ENCODE measurements at places on chromosomes 4 and X.

DNA sequence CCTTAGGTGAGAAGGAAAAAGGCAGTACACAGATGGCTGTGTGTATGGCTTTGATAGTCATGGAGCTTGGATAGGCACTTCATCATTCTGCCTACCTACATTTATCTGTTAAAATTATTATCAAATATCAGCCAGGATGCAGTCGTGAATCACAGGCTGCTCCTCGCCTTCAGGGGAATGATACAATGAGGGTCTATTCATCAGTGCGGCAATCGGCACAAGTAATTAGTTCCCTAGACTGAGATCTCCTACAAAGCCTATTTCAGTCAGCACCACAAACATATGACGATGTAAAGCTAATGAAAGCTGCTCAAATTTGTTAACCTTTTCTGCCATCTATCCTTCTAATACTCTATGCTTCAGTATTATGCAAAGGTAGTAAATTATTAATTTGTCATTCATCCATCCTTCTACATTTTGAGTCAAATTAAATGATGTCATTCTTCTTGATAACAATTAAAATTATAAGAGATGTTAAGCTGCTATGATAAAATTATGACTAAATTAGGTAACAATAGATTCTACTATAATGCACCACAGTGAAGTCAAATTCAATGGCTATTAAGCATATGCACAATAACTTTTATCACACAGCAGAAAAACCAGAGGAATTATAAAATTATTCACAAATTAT is 19.0 kb downstream of the MAB21L2 start:
- DNase-seq, result no peak

GRCh38 chrX:29071525-29072320 is 484.5 kb downstream of the IL1RAPL1 start:
- no peak for DNase-seq

GRCh38 chrX:23616361-23616760 is 50.9 kb upstream of the PRDX4 start:
- peak; percentile 48 for DNase-seq

- DNase-seq, result no peak
Measured at GRCh38 chr4:155688860-155689259, 22.2 kb downstream of the GUCY1A1 start.

DNA sequence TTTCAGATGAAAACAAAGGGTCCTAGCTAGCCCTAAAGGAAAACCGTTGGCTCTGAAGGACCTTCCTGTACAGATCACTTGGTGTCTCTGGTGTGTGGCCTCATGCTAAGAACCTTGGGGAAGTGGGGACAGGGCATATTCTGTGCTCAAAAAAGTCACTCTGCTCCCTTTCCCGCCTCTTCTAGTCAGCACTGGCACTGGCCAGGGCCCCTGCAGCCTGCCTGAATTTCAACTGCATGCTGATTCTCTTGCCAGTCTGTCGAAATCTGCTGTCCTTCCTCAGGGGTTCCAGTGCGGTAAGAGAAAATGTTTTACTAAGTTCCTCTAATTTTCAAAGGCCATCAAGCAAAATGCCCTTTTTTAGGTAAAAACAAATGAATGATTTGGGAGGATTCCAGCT is 3.4 kb downstream of the CYBB start:
- DNase-seq, result no peak

DNA sequence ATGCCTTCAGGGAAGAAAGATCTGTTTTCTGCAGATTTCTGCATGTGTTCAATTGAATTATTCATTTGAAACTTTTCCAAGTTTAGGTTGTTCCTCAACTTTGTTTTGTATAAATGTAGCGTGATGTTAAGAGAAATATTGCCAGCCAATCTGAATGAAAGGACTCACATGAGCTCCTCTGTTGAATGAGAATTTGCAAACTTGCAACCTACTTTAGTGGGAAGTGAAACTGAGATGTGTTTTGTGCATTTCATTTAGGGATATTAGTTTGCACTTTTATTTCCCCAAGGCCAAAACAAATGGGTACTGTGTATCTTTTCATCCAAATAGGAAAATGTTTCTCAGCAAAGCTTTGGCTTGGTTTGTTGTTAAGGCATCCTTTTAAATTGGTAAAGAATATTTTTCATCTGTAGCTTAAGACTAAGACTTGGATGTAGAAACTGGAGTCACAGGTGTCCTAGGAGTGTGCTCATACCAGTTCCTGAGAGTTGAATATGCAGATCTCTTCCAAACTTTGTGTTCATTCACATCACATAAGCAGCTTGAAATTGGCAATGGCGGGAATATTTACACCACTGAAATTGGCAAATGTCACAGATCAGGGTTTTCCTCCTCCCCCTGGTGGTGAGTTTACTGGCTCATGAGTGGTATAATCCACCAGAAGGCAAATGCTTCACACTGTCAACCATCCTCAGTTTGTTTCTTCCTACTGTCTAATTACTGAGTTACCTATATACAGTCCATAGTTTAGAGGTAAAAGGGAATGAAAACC is 193.6 kb upstream of the BANK1 start:
- peak; percentile 22 for DNase-seq

Data from DMS53 (cell line).